Progenitor cell of endocrine pancreas (in vitro differentiated cells): ENCODE measurements at places on chromosomes 11 and 22. TPM values are rescaled to one million over a fixed set of nuclear protein-coding genes. Genes with fewer than 3 reads are reported as not detected.

DNA sequence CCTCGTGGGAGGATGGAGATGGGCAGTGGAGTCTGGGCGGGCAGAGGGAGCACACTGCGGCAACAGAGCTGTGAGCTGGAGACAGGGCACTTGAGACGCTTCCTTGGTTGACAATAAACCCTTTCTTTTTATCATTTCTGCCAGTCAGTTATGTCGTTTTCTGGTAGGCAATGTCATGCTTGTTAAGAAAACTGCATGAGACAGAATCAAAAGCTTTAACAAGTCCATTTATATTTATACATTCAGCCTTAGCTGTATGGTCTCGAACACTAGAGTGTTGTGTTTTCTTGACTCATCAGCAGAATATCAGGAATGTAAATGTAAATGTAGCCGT, 31.9 kb downstream of the PPFIA1 start:
- H3K36me3 ChIP-seq: peaks cover 10% of the 10 kb centered on the region
- peaks cover 20% of the 10 kb centered on the region for H3K4me1 ChIP-seq
- no peak for DNase-seq
- no peak overlapping the region for H3K27ac ChIP-seq

- H3K4me3 ChIP-seq: no peak overlapping the region
- H3K27ac ChIP-seq: no peak overlapping the region
- H3K36me3 ChIP-seq: no peaks in the 10 kb centered on the region
- peaks cover 2% of the 10 kb centered on the region for H3K4me1 ChIP-seq
- no peaks in the 10 kb centered on the region for H3K27me3 ChIP-seq
Measured at GRCh38 chr11:68043349-68044144, 4.7 kb downstream of the TCIRG1 start.

- peaks cover 4% of the 10 kb centered on the region for H3K27me3 ChIP-seq
- no peaks in the 10 kb centered on the region for H3K36me3 ChIP-seq
- no peak for DNase-seq
- H3K27ac ChIP-seq: no peak overlapping the region
Measured at GRCh38 chr11:45527898-45528297, 137.5 kb downstream of the CHST1 start.

The BTG4 gene
- total RNA-seq: not detected in 2 replicates

GRCh38 chr11:18776324-18776723, 15.3 kb downstream of the PTPN5 start:
- peaks cover 5% of the 10 kb centered on the region for H3K4me1 ChIP-seq
- no peaks in the 10 kb centered on the region for H3K27me3 ChIP-seq
- H3K36me3 ChIP-seq: no peaks in the 10 kb centered on the region
- no peak for DNase-seq
- H3K27ac ChIP-seq: no peak overlapping the region

The CCDC116 gene
- 1.3 and 1.4 TPM in 2 replicates for total RNA-seq

The SLC5A1 gene
- not detected in 2 replicates for total RNA-seq
